ENCODE measurements at places on chromosomes 7 and 10.

DNA sequence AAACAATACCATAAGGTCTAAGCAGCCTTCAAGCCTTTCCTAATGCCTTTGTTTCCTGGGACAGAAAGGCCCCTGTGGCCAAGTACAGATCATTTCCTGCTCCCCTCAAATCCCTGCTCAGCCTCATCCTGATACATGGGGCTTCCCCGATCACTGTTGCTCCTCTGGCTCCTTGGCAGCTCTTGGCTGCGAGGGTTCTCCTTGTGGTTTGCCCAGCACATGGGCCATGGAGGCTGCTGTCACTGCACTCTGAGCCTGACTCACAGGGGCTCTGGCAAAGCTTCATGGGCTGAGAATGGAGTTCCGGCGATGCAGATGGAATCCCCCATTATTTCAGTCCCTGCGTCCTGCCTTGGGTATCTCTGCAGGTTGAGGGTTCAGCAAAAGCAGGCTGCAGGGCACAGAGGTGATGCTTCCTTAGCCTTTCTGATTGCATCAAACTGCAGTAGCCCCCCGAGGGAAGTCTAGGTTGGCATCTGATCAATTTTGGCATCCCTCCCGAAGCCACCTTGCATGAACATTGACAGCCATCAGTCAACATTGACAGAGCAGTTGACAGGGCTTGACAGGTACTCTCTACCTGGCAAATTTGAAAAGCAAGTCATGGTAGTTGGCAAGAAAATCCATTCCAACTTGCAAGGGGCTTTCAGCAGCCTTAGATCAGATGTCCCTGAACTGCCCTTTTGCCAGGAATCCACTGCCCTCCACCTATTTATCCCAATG is 168.6 kb downstream of the GFRA1 start:
- DNase-seq, result no peak

DNA sequence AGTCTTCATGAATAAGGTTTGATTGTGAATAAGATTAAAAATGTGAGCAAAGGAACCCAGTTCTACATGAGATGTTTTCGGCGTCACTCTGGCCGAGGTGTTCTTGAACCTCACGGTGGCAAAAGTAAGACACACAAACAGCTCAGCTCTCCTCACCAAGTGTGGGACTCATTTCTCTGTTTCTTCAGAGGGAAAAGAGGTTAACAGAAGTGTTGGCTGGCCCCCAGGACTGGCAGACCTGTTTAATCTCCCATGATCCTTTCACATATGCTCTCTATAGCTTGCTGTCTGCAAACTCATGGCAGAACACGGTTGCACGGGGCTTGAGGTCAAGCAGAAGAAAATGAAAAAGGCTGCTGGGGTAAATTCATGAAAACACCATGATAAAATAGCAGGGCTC is 394.4 kb downstream of the CALN1 start:
- DNase-seq, result no peak

DNA sequence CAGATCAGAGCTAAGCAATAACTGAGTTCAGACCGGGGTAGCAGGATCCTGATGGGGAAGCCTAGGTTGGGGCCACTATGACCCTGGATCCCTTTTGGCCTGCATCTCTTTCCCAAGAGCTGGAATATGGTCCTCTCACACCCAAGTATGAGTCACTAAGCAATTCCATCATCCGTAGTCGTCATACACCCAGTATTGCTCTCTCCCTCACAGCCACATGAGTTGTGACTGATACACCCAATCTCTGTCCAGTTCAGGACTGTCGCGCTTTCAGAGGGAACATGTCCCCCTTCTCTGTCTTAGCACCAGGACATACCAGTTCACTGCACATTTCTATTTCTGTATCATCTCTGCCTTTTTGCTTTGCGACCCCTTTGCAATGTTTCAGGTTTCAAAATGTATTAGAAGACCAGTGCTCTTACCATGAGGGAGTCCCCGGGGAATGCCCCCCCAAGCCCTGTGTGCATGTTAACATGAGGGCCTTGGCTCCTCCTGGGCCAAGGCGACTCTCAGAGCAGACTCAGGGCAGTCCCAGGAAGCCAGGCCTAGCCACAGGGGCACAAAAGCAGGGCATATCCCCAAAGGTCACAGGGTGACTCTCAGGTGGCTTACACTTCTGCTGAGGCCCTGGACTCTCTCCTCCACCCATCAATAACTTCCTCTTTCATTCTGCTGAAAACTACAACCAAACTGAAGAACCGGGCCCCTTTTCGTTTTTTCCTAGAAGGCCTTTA is 75.3 kb upstream of the SAMD8 start:
- DNase-seq, result no peak

DNA sequence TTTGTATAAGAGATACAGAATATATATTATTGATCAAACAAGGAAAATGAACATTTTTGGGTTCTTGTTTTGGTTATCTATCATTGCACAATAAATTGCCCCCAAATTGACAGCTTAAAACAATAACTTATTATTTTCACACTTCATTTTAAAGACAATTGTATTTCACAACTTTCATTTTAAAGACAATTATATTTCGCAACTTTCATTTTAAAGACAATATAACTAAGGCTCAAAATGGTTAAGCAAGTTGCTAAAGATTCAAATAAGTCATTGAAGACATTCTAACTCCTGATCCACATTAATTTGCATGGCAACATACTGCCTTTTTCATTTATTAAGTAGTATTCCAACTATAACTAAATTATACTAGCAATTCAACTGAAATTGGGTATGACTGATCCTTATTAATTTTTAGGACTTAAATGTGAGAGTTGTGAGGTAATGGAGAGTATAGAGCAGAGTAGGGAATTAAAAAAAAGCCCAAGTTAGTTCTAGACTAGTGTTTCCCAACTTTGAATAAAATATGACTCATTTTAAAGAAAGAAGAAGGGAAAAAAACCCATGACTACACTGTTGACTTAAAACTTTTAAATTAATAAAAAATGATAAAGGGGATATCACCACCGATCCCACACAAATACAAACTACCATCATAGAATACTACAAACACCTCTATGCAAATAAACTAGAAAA is 9.9 kb upstream of the STEAP2 start:
- no peak for DNase-seq

DNA sequence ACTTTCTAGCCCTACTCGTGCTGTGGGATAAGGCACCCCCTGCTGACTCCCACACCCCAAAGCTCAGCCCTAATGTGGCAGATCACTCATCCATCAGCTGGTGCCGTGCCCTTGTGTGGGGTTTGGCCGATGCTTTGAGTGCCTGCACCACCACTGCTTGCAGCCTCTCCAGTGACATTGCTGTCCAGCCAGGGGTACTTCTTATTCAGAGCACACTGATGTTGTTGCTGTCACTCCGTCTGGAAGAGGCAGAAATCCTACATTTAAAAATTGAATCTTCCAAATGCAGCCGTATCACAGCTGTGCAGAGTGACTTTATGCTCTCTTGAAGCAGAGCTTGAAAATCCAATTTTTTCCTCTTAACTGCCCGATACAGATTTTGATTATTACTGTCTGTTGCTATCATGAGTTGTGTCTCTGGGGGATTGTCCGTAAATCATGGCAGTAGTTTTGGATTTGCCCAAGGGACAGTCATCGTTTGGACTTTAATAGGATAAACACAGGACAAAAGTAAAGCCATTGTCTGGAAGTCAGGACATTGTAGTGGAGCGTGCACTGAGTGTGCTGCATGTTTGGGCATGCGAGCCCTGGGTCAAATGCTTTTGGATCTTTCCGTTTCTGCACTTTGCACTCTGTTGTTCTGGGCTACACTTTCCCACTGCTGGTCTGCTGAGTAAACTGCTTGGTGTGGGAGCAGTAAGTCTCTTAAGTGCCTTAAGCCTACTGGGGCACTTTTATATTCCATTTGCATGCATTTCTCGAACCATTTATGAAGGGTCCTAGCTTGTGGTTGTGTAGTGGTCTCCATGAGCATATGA is 128.2 kb downstream of the DOCK1 start:
- DNase-seq, result no peak

GRCh38 chr7:69678494-69679187 is 80.4 kb downstream of the AUTS2 start:
- DNase-seq, result peak; percentile 42

DNA sequence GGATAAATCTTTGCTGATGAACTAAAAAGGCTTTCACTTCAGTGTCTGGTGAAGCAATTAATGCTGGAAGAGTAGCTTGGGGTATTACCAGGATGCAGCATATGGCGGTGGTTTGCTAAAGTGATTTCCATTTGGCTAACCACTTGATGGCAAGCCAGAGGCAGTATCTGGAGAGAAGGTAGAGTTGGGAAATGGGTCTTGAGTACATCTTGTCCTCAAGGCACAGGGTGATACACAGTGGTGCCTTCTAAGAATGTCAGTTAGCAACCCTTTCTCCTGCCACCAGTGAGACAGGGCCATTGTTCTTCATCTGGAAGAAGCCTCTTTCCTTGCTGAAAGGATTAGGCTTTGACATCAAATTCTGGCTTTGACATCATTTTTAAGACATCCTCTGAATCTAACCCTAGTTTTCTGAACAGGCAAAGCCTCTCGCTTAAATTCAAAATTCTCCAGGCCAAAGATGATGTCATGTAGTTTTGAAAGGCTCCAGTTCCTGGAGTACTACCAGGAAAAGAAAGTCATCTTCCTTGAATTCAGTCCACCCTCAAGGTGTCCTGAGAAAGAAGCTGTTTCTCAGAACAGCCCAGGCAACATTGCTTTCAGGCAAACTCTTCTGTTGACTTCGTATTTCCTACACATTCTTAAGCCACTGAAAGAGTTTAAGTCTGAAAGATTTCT is 162.4 kb downstream of the ARID5B start:
- no peak for DNase-seq

DNA sequence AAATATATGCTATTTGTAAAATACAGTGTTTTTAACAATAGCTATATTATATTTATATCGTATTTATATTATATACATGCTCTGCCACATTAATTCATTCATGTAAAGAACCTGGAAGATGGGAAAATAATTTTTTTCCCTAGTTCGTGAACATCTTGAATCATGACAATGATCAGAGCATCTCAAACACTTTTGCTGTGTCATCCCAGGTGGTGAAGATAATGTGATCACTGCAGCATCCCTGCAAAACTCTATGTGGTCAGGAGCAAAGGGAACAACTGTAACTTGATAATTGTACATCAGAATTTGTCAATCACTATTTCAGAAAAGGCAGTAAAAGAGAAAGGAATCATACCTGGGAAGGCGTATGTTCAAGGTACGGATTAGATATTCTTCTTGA is 39.3 kb downstream of the RAPGEF5 start:
- no peak for DNase-seq

DNA sequence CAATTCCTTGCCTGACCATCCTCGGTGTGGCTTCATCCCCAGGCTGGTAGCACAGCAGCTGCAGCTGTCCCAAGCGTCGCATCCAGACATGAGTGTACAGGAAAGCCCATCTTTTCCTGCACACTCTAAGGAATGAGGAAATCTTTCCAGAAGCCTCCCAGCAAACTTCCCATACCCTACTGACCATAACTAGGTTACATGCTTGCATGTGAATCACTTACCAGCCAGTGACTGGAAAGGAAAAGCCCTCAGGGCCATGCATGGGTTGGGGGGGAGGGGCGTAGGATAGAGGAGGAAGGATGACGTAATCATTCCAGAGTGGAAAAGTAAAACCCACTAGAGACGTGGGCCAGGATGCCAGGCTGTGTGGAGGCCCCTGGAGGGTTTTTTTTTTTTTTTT is 18.9 kb upstream of the ZNF212 start:
- DNase-seq, result no peak

DNA sequence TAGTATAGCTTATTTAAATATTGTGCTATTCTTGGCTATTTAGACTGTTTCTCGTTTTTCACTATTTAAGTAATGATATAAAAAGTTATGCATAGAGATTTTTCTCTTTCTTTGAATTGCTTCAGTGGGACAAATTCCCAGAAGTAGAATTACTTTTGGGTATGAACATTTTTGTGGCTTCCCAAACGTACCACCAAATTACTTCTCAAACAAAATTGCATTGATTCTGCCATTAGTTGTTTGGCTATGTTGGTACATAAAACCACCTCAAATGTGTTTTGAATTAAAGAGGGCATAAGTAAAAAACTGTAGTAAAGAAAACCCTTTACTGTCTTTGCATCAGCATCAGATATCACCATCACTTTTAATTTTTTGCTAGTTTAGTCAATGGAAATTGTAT is 31.0 kb downstream of the AKR1B1 start:
- DNase-seq, result no peak

DNA sequence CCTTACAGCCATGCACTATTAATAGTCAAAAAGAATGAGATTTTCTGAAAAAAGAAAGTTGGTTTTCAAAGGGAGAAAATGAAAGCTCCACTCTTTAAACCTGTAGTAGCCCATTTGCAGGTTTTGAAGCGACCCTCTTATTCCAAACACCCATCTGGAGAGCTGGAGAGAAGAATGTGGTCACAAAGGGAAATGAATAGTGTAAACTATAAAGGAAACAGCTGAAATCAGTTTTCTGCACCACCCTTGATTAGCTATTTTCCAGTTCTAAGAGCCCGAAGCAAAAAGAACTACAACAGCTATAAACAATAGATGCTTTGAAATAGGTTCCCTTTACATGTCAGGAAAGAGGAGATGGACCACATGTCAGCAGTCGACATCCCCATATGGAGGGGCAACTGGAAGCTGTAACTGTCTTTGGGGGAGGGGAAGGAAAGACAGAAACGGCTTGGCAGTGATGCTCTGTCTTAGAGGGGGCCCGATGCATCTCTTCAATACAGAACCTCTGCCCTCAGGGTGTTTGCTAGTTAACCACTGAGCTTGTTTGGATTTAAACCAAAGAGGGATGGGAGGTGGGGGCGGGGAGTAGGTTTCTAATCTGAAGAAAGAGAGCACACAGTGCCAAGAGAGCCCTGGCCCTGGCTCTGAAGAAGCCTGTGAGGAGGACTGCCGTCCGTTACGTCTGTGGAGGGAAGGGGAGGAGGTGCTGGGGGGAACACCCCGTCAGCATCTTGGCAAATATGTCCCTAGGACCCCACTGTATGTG is 55.3 kb downstream of the CPVL start:
- peak; percentile 67 for DNase-seq

DNA sequence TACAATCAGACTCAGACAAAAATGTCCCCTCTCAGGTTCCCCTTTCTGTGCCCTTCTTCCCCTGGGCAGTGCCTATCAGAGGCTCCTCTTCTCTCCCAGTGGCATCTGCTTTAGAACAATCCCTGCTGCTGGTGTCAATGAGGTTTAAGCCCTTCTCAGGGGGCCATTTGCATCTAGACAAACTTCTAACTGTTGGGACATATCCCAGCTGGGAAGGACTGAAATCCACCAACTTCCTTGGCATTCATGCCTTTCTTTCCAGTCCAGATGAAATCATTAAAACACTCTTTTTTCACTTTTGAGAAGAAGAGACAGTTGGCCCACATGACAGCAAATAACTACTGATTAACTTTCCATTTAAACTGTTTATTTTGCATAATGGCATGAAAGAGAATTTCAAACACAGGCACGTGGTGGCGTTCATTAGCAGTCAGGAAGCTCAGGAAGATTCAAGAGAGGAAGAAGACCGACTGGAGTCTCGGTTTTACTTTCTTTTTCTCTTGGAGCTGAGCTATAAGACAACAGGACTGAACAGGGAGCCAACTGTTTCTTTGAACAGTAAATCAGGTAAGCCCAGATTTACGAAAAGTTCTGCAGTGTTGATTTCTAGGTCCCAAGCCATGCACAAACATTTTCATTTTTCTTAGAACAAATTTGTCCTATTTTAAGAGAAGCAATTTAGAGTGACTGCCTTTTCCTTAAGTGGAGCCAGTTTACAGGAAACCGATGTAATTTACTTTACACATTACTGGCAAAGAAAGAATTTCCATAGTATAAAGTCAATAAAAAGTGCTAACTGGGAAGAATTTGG is at the start of gene GIMAP2:
TSS of gene GIMAP2 (plus strand) at position 488 of the 811 bp plus-strand sequence. CDS start 1,354 bp downstream, outside the sequence.
- DNase-seq, result no peak

Measured in right kidney (tissue), 9 donors.